RCC 7860 (cell line): ENCODE measurements at places on chromosomes 5 and 9.
A peak's percentile ranks its signal among the peaks of the same experiment; 100 is the strongest.

- DNase-seq: no peak
Observed at GRCh38 chr5:27705661-27706060, 667.3 kb upstream of the CDH9 start.

DNA sequence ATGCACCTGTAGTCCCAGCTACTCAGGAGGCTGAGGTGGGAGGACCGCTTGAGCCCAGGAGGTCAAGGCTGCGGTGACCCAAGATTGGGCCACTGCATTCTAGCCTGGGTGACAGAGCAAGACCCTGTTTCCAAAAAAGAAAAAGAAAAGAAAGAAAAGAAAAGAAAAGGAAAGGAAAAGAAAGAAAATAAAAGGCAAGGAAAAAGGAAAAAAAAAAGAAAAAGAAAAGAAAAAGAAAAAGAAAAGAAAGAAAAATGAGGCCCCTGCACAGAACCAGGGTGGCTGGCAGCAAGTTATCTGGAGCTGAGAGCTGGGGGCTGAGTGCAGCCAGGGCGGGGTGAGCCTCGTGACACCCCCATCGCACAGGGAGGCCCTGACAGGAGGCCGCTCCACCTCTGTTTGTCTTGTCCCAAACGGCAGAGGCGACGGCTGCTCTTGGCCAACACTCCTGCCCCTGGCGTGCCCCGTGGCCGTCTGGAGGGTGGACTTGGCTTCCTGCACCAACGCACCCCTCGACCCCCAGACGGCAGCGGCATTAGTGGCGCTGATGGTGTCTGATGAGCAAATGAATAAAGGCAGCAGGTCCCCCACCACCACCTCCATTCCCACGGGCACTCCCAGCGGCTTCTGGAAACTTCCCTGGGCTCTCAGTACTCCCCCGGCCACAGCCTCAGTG is 16.7 kb downstream of the EXD3 start:
- no peak for DNase-seq

DNA sequence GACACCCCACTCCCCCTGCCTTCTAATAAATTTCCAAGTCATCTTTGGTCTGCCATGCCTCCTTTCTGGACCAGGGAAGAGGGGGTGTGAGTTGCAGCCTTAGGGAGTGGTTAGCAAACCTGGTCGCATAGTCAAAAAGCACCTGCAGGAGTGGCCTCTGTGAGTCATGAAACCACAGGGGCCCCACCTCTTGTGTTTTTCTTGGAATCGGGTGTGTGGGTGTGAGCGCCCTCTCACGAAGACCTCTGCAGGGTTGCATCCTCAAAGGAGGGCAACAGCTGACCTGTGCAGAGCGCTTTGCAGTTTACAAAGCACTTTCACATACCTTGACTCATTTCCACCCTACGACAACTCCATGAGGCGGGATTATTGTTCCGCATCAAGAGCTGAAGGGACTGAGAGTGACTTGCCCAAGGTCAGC is 36.8 kb upstream of the TEX48 start:
- peak; percentile 81 for DNase-seq

DNA sequence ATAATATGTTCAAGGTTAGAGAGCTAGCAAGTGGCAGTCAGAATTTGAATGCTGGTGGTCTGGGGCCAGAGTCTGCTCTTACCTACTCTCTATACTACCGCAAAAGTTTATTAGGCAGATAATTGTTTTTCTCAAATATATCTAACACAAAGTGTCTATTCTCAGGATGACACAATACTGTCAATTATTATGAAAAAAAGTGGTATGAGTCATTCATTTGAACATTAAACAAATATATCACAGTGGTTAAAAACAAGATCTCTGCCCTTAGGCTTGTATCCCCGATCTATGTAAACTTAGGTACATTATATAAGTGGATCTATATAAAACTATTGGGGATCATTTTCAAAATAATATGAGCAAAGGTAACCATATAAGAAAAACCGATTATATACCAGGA is 354.9 kb downstream of the CETN3 start:
- DNase-seq: no peak

GRCh38 chr5:133618141-133618540 is 5.8 kb upstream of the FSTL4 start:
- no peak for DNase-seq

GRCh38 chr5:173029499-173029921 is 26.6 kb upstream of the CREBRF start:
- DNase-seq: no peak

GRCh38 chr5:9268226-9268625 is 277.6 kb downstream of the SEMA5A start:
- DNase-seq: no peak

DNA sequence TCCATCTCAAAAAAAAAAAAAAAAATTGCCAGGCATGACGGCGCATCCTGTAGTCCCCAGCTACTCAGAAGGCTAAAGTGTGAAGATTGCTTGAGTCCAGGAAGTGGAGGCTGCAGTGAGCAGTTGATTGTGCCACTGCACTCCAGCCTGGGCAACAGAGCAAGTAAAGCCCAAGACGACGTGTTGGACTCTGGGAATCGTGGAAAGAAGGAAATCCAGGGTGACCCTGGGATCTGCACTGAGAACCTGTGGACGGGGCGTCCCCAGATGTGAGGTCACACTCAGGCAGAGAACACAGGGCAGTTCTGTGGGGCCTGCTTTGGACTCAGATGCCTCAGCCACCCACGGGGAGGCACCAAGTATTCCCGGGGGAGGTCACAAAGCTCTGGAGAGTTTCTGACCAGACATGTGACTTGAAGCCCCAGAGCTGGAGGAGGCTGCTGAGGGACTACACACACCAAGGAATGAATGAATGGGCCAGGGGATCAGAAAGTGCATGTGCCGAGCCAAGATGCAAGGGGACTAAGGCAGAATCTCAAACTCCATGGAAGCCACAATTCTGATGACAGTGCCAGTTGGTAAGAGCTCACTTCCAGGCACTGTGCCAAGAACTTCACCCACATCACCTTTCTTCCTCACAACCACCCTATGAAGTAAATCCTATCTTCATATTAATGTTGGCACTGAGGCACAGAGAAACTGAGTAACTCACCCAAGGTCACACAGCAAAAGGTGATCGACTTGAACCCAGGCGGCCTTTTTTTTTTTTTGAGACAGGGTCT is 12.9 kb downstream of the DYNC2I2 start:
- peak; percentile 48 for DNase-seq

DNA sequence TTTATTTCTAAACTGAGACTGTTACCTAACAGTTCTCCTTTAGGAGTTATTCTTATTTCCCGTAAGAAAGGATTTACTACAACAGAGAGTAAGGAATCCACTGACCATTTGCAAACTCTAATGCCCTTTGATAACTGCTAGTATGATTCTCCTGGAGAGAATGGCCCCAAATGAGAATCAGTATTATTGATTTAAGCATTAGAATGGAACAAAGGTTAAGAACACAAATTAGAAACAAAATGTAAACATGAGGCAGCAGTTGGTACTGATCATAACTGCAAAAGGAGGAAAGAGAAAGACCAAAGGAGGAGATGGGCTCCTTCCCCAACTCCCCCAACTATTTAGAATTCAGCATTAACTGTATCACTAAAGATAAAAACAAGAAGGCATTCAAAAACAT is 30.7 kb downstream of the PSIP1 start:
- DNase-seq: no peak

GRCh38 chr9:132425675-132426062 is 15.7 kb downstream of the CFAP77 start:
- DNase-seq: no peak

GRCh38 chr5:14148890-14149671 is 5.9 kb downstream of the TRIO start:
- peak; percentile 70 for DNase-seq

- DNase-seq: peak; percentile 86
Observed at GRCh38 chr9:107810461-107810961, 320.9 kb upstream of the KLF4 start.

DNA sequence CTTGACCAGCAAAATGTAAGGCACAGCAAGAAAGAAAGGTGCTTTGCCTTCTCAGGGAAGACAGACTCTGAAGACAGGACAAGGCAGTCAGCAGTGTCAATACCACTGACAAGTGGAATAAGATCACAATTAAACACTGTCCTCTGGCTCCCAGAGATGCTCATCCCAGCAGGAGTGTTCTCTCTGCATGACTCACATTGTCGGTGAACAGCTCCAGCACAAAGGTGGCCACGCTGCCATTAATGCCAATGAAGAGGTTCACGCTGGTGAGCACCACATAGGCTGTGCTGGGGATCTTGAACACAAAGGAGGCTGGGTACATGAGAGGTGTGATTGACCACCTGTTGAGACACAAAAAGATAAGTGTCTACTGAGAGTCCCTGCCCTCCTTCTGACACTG is 31.9 kb downstream of the NIPSNAP3B start:
- DNase-seq: no peak

GRCh38 chr5:61177716-61178115 is 15.4 kb upstream of the SMIM15 start:
- no peak for DNase-seq

DNA sequence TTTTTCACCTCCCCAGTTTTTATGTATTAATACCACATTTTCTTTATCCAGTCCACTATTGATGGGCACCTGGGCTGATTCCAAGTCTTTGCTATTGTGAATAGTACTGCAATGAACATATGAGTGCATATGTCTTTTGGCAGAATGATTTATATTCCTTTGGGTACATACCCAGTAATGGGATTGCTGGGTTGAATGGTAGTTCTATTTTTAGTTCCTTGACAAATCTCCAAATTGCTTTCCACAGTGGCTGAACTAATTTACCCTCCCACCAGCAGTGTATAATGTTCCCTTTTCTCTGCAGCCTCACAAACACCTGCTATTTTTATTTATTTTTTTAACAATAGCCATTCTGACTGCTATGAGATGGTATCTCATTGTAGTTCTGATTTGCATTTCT is 340.2 kb downstream of the ADAMTS6 start:
- no peak for DNase-seq

- DNase-seq: no peak
Observed at GRCh38 chr5:115435065-115435777, 109.4 kb downstream of the FEM1C start.

DNA sequence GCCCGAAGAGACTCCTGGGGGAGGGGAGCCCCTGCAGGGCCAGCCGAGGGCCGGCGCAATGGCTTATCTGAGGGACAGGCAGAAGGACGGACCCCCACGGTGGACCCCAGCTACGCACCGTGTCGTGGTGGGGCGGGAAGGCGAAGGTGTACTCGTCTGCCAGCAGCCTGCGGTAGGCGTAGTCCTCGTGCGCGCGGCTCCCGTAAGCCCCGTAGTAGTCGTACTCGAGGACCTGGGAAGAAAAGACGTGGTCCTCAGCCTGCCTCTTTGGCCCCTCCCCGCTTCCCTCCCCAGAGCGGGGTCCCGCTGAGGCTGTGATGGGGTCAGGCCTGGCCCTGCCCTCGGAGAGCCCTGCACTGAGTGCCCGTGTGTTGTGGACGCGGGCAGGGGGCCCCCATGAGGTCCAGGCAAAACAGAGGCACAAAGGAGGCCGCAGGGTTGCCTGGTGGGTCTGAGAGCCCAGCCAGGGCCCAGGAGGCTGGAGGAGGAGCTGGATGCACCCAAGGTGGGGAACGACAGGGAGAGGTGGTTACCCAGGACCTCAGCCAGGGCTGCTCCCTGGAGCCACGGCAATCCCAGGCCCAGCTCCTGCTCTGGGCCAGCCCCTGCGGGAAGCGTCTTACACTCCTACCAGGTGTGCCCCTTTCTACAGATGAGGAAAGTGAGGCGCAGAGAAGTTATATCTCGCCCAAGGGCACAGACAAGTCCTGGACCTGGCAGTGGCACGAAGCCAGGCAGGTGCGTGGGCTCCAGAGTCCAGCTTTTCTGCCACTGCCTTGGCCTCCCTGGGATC is 35.2 kb downstream of the SARDH start:
- no peak for DNase-seq

GRCh38 chr9:93651521-93651950 is 75.2 kb downstream of the PHF2 start:
- no peak for DNase-seq

DNA sequence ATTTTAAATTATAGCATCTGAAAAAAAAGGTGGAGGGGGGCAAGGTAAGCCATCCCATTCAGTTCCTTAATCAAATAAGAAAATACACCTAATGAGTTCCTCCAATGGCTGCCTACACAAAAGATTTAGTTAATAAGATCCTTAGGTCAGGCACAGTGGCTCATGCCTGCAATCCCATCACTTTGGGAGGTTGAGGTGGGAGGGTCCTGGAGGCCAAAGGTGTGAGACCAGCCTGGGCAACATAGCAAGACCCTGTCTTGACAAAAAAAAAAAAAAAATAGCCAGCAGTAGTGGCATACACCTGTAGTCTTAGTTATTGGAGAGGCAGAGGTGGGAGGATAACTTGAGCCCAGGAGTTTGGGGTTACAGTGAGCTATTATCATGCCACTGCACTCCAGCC is 78.4 kb downstream of the ST8SIA4 start:
- DNase-seq: no peak

DNA sequence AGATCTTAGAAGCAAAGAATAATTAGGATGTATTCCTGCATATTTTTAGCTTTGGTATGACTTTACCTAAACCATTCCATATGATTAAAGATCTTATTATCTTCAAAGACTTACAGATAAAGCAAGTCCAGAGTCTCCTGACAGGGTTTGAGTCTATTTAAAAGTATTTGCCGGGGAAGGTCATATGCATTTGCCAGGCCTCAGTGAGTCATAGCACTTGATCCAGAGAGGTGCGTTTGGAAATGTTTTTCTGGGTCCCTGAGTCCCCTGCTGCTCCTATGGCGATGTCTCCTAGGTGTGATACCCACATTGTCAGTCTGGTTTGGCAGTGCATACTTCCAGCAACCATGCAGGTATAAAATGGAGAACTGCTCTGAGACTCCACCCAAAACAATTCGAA is 217.0 kb downstream of the FBXL7 start:
- DNase-seq: no peak

DNA sequence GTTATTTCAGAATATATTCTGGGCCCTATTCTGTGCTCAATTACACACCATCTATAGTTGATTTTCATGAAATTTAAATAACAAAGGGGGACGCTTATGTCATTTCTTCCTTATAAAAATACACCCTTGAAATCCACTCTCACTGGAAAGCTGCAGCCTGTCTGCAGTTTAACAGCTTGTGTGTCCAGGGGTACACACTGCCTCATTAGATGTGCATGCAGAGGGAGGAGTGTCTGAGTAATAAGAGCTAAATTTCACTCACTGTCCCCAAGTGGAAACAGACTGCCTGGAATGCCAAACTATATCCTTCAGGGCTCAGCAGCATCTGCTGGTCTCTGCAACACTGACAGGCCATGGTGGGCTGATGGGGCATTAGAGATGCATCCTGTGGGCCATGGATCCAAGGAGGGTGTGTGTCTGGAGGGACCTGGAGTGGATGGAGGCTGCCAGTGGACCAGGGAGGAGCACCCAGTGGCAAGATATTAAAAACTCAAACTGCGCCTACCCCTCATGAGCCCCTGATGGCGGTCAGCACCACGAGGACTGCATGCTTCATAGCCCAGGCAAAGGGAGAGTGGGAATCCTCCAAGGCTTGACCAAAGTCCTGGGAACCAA is 15.8 kb upstream of the TIFAB start:
- no peak for DNase-seq

DNA sequence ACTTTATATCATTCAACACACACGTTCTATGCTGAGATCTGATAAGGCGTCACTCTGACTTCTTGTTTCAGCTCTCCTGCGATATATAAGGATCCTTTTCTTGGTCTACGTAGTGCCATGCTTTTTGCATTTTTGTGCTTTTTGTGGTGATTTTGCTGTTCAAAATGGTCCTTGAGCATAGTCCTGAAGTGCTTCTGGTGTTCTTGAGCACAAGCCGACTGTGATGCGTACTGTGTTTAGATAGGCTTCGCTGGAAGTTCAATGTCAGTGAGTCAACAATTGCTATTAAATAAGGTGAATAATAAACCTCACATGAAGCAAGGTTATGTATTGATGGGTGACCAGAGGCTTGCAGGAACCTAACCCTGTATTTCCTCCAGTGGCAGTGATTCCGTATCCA is 46.8 kb downstream of the ACO1 start:
- no peak for DNase-seq
